ENCODE measurements at places on chromosomes 3 and 15. TPM values are rescaled to one million over a fixed set of nuclear protein-coding genes. Genes with fewer than 3 reads are reported as not detected.

The AMOTL2 gene
- polyA plus RNA-seq = 5.1 TPM

The SLC12A1 gene
- not detected for polyA plus RNA-seq

The TSPAN3 gene
- polyA plus RNA-seq = 330 TPM

The THSD4 gene
- 0.21 TPM for polyA plus RNA-seq

The NR1I2 gene
- polyA plus RNA-seq = not detected

The OR5K2 gene
- not detected for polyA plus RNA-seq

The ABTB1 gene
- 30.3 TPM for polyA plus RNA-seq

The PEX11A gene
- 11.0 TPM for polyA plus RNA-seq

The CTXND1 gene
- polyA plus RNA-seq = 0.01 TPM

The UBAP1L gene
- 0.79 TPM for polyA plus RNA-seq

The SNTN gene
- polyA plus RNA-seq = not detected

The STAC gene
- 0.47 TPM for polyA plus RNA-seq

The NTRK3 gene
- 0.61 TPM for polyA plus RNA-seq

The PODXL2 gene
- 2.5 TPM for polyA plus RNA-seq

The CHL1 gene
- polyA plus RNA-seq = 0.47 TPM

The TP63 gene
- polyA plus RNA-seq = 13.7 TPM

The GOLGA6B gene
- not detected for polyA plus RNA-seq

The IL17RD gene
- 0.19 TPM for polyA plus RNA-seq

The FBXO40 gene
- 0.95 TPM for polyA plus RNA-seq

The UQCC5 gene
- polyA plus RNA-seq = 67.9 TPM

The RTP1 gene
- polyA plus RNA-seq = not detected

The CAND2 gene
- polyA plus RNA-seq = 3.7 TPM

The CFAP20DC gene
- 0.03 TPM for polyA plus RNA-seq

The P2RY12 gene
- polyA plus RNA-seq = 0.14 TPM

The HGD gene
- 0.13 TPM for polyA plus RNA-seq

The ABI3BP gene
- polyA plus RNA-seq = 1.6 TPM

The ST8SIA2 gene
- not detected for polyA plus RNA-seq

The PXYLP1 gene
- 1.1 TPM for polyA plus RNA-seq

The ARRDC4 gene
- polyA plus RNA-seq = 30.0 TPM

The NT5DC2 gene
- polyA plus RNA-seq = 8.8 TPM

The HDAC11 gene
- 9.2 TPM for polyA plus RNA-seq

The SCN11A gene
- 0.03 TPM for polyA plus RNA-seq

The CBLB gene
- 9.4 TPM for polyA plus RNA-seq

The CCR8 gene
- not detected for polyA plus RNA-seq

The ZMYND10 gene
- 0.51 TPM for polyA plus RNA-seq

The MUSTN1 gene
- 1,241 TPM for polyA plus RNA-seq

The MKRN3 gene
- 0.86 TPM for polyA plus RNA-seq

The PP2D1 gene
- not detected for polyA plus RNA-seq

The OR5H1 gene
- polyA plus RNA-seq = not detected

The AHSG gene
- not detected for polyA plus RNA-seq

The PBRM1 gene
- polyA plus RNA-seq = 7.5 TPM

The SQOR gene
- polyA plus RNA-seq = 142 TPM

The LMLN gene
- 2.6 TPM for polyA plus RNA-seq

The PRR20G gene
- polyA plus RNA-seq = not detected

The GAP43 gene
- 0.35 TPM for polyA plus RNA-seq

The C2CD4A gene
- 0.19 TPM for polyA plus RNA-seq

The OR4M2 gene
- not detected for polyA plus RNA-seq

The C3orf49 gene
- not detected for polyA plus RNA-seq

The AGBL1 gene
- polyA plus RNA-seq = 1.9 TPM

The ASB7 gene
- polyA plus RNA-seq = 2.3 TPM

The DPPA4 gene
- not detected for polyA plus RNA-seq

The FOXB1 gene
- not detected for polyA plus RNA-seq

The EPHA6 gene
- not detected for polyA plus RNA-seq
